ENCODE measurements at places on chromosomes 1 and 21. TPM values are rescaled to one million over a fixed set of nuclear protein-coding genes. Genes with fewer than 3 reads are reported as not detected.

The CA14 gene
- 1.7 TPM for total RNA-seq

The PLA2G2A gene
- not detected for total RNA-seq

The RGS13 gene
- total RNA-seq: not detected

The OR2T29 gene
- not detected for total RNA-seq

The FGR gene
- total RNA-seq: 1.7 TPM

The TESK2 gene
- total RNA-seq: 0.74 TPM

The TLCD4 gene
- 9.1 TPM for total RNA-seq

The TCHHL1 gene
- not detected for total RNA-seq

The GIPC2 gene
- 0.25 TPM for total RNA-seq

The AMY2A gene
- 0.25 TPM for total RNA-seq

The OR2M3 gene
- total RNA-seq: under 0.01 TPM

The CRNN gene
- total RNA-seq: not detected

The OR2T2 gene
- not detected for total RNA-seq

The LMOD1 gene
- total RNA-seq: 0.49 TPM

The LIPI gene
- total RNA-seq: not detected

The UTS2 gene
- total RNA-seq: not detected

The MROH7 gene
- 0.25 TPM for total RNA-seq

The ELAVL4 gene
- total RNA-seq: 78.2 TPM

The DENND2D gene
- 0.49 TPM for total RNA-seq

The REN gene
- not detected for total RNA-seq

The VSIG8 gene
- total RNA-seq: not detected

The A3GALT2 gene
- not detected for total RNA-seq

The KRTAP12-1 gene
- not detected for total RNA-seq

The RAD54L gene
- 1.5 TPM for total RNA-seq

The CYP4A22 gene
- total RNA-seq: not detected

The ZNF670 gene
- 23.1 TPM for total RNA-seq

The GPA33 gene
- total RNA-seq: not detected

The RHOU gene
- total RNA-seq: 36.1 TPM

The USH2A gene
- total RNA-seq: under 0.01 TPM

The RNU1-3 gene
- total RNA-seq: 73,230 TPM

The NUDT4B gene
- total RNA-seq: 9.3 TPM

The LRRC7 gene
- total RNA-seq: 215 TPM

The MAP10 gene
- 6.1 TPM for total RNA-seq

The WNT9A gene
- total RNA-seq: 2.5 TPM

The NOS1AP gene
- total RNA-seq: 9.3 TPM

The LAMC2 gene
- 0.74 TPM for total RNA-seq

The HUNK gene
- total RNA-seq: 13.5 TPM

The NUF2 gene
- 4.4 TPM for total RNA-seq

The HOOK1 gene
- 11.3 TPM for total RNA-seq

The YRDC gene
- 8.1 TPM for total RNA-seq

The CASQ2 gene
- under 0.01 TPM for total RNA-seq

The KIF26B gene
- total RNA-seq: 19.7 TPM

The MXRA8 gene
- total RNA-seq: 11.3 TPM

The RGSL1 gene
- not detected for total RNA-seq

The ADAM30 gene
- total RNA-seq: not detected

The TAF1A gene
- 20.7 TPM for total RNA-seq

The FCGR1A gene
- 2.7 TPM for total RNA-seq

The CFAP74 gene
- 0.25 TPM for total RNA-seq

The ATP1A2 gene
- 93.2 TPM for total RNA-seq
